Stimulated activated CD4-positive, alpha-beta T cell treated with anti-CD3 and anti-CD28 coated beads, Interleukin-15, amount 100 ng/mL, for 1 hour (primary cell): ENCODE measurements at places on chromosomes 3 and 15.
A peak's percentile ranks its signal among the peaks of the same experiment; 100 is the strongest.

DNA sequence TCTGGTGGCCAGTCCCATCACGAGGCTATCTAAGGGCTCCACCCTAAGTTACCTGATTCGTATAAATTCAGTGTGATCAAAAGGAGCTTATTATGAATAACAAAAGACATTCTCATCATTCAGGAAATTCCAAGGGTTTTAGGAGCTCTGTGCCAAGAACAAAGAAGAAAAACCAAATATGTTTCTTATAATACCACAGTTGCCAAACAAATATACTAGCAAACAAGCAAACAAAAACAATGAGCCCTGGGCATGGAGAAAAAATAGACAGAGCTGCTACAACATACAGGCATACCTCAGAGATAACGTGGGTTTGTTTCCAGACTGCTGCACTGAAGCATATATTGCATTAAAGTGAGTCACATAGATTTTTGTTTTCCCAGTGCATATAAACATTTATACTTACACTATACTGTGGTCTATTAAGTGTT, 20.2 kb upstream of the CFAP161 start:
- DNase-seq: no peak

GRCh38 chr15:67134871-67135492, 69.6 kb downstream of the SMAD3 start:
- DNase-seq: no peak

DNA sequence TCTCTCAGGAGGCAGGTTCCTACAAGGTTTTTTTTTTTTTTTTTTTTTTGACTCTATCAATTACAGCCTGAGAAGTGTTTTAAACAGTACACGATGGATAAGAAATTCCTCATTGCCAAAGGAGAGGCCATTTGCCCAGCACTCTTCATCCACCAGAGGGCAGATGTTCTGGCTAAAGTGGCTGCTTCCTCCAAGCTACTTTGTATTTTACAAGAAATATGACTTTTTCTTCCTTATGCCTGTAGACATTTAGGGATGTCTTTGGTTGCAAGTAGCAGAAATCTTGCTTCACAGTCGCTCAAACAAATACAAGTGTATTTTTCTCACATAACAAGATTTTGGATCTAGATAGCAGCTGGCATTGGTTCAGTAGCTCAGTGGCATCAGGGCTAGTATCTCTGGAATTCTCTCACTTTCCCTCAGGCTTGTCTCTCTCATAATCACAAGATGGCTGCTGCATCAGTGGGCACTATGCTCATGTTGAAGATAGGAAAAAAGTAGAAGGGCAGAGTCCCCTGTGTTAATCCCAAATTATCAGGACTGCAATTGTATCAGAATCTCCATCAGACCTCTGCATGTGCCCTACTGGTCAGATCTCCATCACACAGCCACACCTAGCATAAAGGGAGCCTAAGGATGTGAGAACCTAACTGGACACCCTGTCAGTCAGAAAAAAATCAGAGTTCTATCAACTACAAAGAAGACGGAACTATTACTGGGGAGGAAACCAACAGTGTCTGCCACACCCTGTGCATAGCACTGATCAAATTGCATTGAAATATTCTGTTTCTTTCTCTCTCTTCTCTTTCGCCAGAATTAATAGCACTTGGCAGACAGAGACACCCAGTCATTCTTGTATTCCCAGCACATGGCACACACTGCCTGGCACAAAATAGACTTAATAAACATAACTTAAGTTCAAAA, 138.9 kb upstream of the COL8A1 start:
- no peak for DNase-seq

DNA sequence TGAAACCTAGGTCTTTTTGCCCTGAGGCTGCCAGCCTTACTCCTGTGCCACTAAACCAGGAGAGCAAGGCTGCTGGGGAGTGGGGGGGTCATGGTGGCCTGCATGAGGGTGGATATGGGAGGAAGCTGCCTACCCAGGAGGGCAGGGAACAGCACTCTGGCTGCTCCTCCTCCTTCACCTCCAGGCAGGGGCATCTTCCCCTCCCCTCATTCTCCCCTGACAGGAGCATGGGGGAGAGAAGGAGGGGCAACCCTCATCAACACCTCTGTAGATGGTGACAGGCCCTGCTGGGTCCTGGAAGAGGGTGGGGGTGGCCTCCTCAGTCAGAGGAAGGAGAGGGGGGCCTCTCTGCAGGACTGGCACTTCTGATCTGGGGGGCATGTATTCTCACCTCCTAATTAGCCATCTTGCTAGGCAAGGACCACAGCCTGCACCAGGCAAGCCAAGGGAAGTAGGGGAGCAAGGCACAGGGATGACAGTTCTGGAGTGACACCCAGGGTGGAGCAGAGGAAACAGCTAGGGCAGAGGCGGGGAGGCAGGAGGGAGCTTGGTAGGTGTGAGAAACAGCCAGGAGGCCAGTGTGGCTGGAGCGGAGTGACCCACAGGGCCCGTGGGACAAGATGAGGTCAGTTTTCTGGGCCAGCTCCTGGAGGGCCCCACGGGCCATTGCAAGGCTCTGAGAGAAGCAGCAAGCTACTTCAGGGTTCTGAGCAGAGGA, 4.9 kb downstream of the CCDC33 start:
- no peak for DNase-seq

DNA sequence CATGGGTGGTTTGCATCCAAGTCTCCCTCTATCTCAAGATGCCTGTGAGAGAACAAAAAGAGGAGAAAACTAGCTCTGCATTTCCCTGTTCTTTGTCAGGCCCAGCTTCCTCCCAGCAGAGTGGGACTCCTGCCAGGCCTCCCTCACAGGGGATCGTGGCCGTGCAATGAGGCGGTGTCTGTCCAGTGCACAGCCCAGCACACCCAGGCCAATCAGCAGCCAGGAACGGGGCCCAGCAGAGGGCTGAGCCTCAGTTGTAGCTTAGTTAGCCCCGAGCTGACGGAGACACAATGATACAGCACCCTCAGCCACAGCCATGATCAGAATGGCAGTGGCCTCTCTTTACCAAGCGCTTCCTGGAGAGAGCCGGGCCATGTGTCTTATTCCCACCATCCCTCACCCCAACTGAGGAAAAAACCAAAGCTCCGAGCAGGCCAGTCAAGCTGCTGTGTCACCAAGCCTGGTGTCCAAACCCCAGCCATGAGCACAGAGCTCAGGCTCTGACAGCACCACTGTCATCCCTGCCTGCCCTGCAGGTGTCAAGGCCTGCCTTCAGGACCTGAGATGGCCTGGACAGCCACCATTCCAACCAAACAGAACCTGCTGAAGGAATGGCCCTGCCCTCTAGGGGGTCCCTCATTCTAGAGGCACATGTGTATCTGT, 71.1 kb downstream of the DNAJB8 start:
- no peak for DNase-seq

DNA sequence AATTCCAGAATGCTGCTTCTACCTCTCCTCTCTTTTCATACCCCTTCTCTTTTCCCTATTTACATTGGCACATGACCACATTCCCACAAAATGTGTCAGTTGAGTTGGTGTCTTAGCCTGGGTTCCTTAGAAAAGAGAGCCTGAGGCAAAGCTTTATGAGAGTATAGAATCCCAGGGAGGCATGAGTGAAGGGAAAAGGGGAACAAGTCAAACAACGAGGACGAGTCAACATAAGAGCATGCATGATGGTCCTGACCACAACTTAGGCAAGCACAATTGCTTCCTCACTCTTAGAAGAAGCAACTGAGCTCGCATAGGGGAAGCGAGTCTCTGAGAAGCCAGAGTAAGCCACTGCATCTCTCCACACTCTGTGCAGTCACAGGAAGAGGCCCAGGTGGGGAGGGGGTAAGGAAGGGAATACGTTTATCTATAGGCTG, 15.4 kb upstream of the ZNF774 start:
- no peak for DNase-seq

- no peak for DNase-seq
Observed at GRCh38 chr3:25503898-25504301, 75.8 kb downstream of the RARB start.

DNA sequence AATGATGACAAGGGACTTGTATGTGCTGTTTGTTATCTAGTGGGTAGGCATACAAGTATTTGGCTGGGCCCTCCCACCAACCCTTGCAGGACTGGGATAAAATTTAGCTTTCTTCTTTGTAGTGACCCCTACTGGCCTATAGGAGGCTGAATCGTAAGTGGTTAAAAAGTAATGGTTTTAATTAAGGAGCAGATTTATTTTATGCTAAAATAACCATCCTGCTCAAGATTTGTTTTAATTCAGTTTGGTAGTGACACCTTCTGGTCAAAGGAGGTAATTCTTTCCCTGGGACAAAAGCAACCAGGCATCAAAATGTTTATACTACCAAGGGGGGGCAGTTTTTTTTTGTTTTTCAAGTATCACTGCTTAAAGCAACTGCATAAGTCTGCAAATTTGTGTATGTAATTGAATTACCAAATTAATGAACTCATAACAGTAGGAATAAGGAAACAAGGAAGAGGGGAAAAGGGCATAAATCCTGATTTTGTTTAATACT, 70.7 kb downstream of the TOP2B start:
- DNase-seq: no peak

- DNase-seq: no peak
Observed at GRCh38 chr3:47782446-47783308, 984 bp upstream of the SMARCC1 start.

- DNase-seq: no peak
Observed at GRCh38 chr3:133488785-133489367, 84.6 kb upstream of the CDV3 start.

- no peak for DNase-seq
Observed at GRCh38 chr15:62618432-62618831, 424.1 kb upstream of the TPM1 start.

- no peak for DNase-seq
Observed at GRCh38 chr15:85778107-85778776, 16.5 kb downstream of the KLHL25 start.

- DNase-seq: no peak
Observed at GRCh38 chr3:31958701-31959152, 22.3 kb downstream of the OSBPL10 start.

DNA sequence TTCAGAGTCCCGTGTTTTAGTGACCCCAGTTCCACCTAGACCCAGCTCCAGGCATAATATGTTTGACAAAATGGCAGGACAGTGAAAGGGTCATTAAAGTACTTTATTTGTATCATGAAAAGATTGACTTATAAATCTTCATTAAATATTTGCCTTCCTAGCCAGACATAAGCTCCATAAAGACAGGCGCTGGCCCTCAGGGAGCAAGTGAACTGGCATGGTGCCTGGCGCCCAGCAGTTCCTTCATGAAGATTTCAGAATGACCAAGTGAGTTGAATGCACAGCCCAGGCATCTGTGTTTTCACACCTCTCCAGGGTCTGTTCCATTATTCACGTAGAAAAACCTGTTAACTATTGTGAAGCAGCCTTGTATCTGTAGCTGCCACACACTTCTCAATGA, 166.2 kb downstream of the GAP43 start:
- DNase-seq: no peak

- no peak for DNase-seq
Observed at GRCh38 chr3:35800960-35801459, 161.7 kb downstream of the ARPP21 start.

DNA sequence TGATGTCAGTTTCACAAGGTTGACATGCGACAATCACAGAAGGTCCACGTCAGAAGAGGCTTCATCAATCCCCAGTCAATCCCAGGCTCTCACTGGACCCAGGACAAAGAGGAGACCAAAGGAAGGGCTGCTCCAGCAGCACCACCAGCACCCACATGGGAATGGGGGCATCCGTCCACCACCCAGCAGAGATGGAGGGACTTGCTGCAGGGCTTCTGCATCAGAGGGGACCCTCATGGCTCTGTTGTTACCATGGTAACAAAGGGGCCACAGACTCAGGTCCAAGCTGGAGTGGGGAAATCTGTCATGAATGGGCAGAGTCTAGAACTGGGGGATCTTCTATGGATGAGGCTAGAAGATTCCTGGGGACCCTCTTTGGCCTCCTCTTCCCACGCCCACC, 13.1 kb downstream of the PLA2G4F start:
- DNase-seq: no peak

GRCh38 chr3:3799173-3800079, at the start of gene LRRN1:
LRRN1 (plus strand) TSS chr3:3799431; CDS start chr3:3844642, 45,211 bp downstream.
- no peak for DNase-seq

DNA sequence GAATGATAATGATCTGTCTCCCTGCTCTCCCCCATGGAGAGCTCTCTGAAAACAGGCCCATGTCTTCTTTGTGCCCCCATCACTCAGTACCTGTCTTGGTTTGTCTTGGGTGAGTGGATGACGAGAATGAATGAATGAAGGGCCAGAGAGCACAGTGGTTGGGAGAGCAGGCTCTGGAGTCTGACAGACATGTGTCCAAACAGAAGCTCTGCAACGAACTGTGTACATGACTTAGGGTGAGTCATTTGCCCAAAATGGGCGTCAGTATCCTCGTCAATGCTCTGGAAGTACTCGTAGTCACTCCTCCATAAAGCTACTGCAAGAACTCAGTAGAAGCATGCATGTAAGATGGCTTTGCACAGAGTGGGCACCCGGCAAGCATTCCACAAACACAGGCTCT, 170.2 kb upstream of the TLE3 start:
- no peak for DNase-seq

DNA sequence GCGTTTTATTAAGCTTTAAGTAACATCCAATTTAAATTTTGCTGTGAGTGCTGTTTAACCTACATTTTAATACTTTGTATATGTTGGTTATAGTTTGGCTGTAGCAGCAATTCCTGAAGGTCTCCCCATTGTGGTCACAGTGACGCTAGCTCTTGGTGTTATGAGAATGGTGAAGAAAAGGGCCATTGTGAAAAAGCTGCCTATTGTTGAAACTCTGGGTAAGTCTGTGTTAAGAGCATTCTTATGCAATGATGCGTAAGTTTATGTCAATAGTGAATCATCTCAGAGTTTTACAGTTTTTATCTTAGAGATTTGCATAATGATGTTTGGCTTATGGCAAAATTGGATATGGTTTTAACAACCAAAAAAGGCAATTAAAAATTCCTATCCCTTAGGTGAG, 62.7 kb downstream of the ASTE1 start:
- no peak for DNase-seq

- no peak for DNase-seq
Observed at GRCh38 chr3:27479806-27480543, 4.2 kb downstream of the SLC4A7 start.

DNA sequence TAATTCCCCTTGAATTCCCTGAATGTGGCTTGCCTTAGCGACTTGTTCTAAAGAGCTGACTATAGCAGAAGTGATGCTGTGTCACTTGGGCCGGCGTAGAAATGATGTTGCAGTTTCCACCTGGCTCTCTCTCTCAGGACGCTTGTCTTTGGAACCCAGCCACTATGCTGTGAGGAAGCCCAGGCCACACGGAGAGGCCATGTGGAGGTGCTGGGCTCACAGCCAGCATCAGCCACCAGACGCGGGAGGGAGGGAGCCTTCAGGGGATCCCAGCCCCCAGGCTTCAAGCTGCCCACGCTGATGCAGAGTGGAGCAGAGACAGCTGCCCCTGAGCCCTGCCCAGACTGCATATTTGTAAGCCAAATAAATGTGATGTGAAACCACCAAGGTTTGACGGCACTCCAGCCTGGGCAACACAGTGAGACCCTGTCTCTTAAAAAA, 18.6 kb downstream of the RNU5B-1 start:
- no peak for DNase-seq

DNA sequence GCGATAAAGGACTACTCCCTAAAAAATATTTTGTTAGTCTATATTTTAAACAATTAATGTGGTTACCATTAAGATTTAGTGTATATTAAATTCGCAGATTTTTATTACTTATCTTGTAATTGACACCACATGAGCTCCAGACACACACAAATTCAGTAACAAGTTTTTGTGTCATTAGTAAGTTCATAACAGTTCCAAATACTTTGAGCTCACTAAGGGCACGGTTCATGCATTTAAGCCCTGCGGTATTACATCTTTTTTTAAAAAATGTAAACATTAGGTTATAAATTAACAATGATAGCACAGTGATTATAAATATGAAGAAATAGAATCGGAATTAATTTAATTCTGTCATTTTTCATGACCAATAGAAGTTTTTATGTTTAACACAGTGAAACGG, 317.3 kb downstream of the ZNF385D start:
- no peak for DNase-seq

GRCh38 chr3:9503283-9503682, 50.3 kb downstream of the LHFPL4 start:
- peak; percentile 54 for DNase-seq
